ENCODE measurements at places on chromosomes 13 and 19. TPM values are rescaled to one million over a fixed set of nuclear protein-coding genes. Genes with fewer than 3 reads are reported as not detected.

The ZNF585A gene
- polyA plus RNA-seq, result 18.1 TPM

The GIPC1 gene
- 52.6 TPM for polyA plus RNA-seq

The FDX2 gene
- polyA plus RNA-seq, result 27.7 TPM

- no peak for DNase-seq
These were observed 52.7 kb upstream of the RFXAP start for GRCh38 chr13:36766295-36766694.

- DNase-seq, result peak; percentile 95
These were observed at the start of gene SLC44A2 for GRCh38 chr19:10625003-10625761. Gene SLC44A2, plus strand, starts transcription at chr19:10625553. Its CDS starts 81 bp downstream, at chr19:10625634.

DNA sequence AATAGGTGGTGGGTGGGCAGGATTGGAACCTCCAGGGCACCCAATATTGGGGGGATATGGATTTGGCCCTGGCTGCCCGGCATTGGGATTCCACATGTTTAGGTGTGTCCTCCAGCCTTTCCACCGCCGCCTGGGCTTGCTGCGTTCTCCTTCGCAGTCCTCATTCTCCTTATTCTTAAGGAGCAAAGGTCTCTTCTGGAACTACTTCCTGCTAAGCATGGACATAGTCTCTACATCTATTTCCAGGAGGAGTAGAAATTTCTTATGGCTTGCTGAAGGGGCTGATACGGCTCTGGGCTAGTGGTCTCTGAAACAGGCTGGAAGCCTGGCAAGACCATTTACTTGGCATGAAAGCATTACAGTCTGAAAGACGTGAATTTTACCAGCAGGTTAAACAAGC, 9.2 kb upstream of the FCGBP start:
- DNase-seq, result no peak

The LRRC4B gene
- 1.6 TPM for polyA plus RNA-seq

GRCh38 chr13:74032325-74032724, 101.9 kb downstream of the KLF12 start:
- no peak for DNase-seq

DNA sequence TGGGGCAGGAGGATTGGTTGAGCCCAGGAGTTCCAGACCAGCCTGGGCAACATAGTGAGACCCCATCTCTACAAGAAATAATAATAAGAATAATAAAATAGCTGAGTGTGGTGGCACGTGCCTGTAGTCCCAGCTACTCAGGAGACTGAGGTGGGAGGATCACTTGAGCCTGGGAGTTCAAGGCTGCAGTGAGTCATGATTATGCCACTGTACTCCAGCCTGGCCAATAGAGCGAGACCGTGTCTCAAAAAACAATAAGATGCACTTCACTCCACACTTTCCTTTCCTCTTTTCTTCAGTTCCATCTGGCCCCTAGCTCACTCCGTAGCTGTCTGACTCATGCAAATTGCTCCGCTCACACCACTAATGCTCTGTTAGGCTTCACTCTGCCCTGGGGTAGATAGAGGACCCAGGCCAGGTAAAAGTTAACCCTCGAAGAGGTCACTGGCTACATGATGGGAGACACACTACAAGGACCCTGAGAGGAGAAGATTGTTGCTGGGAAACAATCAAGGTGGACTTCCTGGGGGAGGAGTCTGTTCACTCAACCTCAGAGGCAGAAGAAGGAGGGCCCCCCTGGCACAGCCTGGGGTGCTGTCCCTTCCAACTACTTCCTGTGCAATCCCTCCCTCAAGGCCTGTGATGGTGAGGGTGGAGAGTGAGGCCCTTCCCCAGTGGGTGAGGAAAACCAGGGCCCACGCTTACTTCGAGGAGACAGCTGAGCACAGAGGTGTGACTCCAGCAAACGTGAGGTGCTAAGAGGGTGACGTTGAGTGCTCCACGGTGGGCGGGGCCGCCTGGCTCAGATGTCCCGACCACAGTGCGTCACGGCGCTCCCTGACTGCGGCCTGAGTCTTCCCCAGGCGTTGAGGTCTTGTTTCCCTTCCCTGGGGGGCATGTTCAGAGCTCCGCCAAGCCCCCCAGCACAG, 8.8 kb upstream of the TNFSF9 start:
- no peak for DNase-seq

Data from right cardiac atrium (tissue), 5 donors.